ENCODE measurements at places on chromosomes 11 and 22. TPM values are rescaled to one million over a fixed set of nuclear protein-coding genes. Genes with fewer than 3 reads are reported as not detected.

The KRTAP5-7 gene
- total RNA-seq = not detected

The POTEH gene
- 0.29 TPM for total RNA-seq

The PKNOX2 gene
- 2.8 TPM for total RNA-seq

The KBTBD3 gene
- total RNA-seq = 3.1 TPM

The GTF2H1 gene
- 53.6 TPM for total RNA-seq

The FGF3 gene
- not detected for total RNA-seq

The SHISAL1 gene
- 1.6 TPM for total RNA-seq

The ROBO4 gene
- total RNA-seq = 9.6 TPM

The BLID gene
- total RNA-seq = 3.4 TPM

The GP1BB gene
- total RNA-seq = not detected

The LRRN4CL gene
- total RNA-seq = 6.2 TPM

The DCDC1 gene
- total RNA-seq = not detected

The ANO1 gene
- 7.5 TPM for total RNA-seq

The APOBEC3F gene
- total RNA-seq = 8.9 TPM

The OR52H1 gene
- total RNA-seq = not detected

The ZNF280B gene
- 0.96 TPM for total RNA-seq

The LDLRAD3 gene
- 3.8 TPM for total RNA-seq

The NOX4 gene
- total RNA-seq = 0.24 TPM

The TCIRG1 gene
- total RNA-seq = 39.2 TPM

The DKK3 gene
- total RNA-seq = 271 TPM

The NEFH gene
- 0.20 TPM for total RNA-seq

The SLC37A2 gene
- total RNA-seq = 153 TPM

The PIWIL4 gene
- total RNA-seq = 0.78 TPM

The DGCR6L gene
- 41.8 TPM for total RNA-seq

The PRCP gene
- total RNA-seq = 70.1 TPM

The GAL3ST3 gene
- total RNA-seq = not detected

The MYOD1 gene
- total RNA-seq = not detected

The C11orf91 gene
- not detected for total RNA-seq

The FGF19 gene
- total RNA-seq = not detected

The TKFC gene
- 16.1 TPM for total RNA-seq

The SLN gene
- not detected for total RNA-seq

The IGHMBP2 gene
- 5.3 TPM for total RNA-seq

The NAALAD2 gene
- total RNA-seq = 0.59 TPM

The INPP5J gene
- total RNA-seq = 0.29 TPM

The ARL2 gene
- total RNA-seq = 176 TPM

The IGLL1 gene
- total RNA-seq = not detected

The PANX2 gene
- total RNA-seq = 0.49 TPM

The GDPD5 gene
- total RNA-seq = 1.5 TPM

The CDC45 gene
- 32.2 TPM for total RNA-seq

The LGR4 gene
- total RNA-seq = 9.0 TPM

The APOA4 gene
- total RNA-seq = not detected

The SCGB1A1 gene
- not detected for total RNA-seq

The CCDC81 gene
- 0.29 TPM for total RNA-seq

The APOL6 gene
- total RNA-seq = 16.2 TPM

The LIF gene
- total RNA-seq = 4.1 TPM

Measured in RPMI7951 (cell line).